ENCODE measurements at places on chromosomes 12 and 14.
A peak's percentile ranks its signal among the peaks of the same experiment; 100 is the strongest.

GRCh38 chr14:35929186-35929585 lies 103.0 kb downstream of the BRMS1L start:
- no peak for DNase-seq

- no peak for DNase-seq
Observed at GRCh38 chr12:113889076-113889475, 77.0 kb downstream of the RBM19 start.

DNA sequence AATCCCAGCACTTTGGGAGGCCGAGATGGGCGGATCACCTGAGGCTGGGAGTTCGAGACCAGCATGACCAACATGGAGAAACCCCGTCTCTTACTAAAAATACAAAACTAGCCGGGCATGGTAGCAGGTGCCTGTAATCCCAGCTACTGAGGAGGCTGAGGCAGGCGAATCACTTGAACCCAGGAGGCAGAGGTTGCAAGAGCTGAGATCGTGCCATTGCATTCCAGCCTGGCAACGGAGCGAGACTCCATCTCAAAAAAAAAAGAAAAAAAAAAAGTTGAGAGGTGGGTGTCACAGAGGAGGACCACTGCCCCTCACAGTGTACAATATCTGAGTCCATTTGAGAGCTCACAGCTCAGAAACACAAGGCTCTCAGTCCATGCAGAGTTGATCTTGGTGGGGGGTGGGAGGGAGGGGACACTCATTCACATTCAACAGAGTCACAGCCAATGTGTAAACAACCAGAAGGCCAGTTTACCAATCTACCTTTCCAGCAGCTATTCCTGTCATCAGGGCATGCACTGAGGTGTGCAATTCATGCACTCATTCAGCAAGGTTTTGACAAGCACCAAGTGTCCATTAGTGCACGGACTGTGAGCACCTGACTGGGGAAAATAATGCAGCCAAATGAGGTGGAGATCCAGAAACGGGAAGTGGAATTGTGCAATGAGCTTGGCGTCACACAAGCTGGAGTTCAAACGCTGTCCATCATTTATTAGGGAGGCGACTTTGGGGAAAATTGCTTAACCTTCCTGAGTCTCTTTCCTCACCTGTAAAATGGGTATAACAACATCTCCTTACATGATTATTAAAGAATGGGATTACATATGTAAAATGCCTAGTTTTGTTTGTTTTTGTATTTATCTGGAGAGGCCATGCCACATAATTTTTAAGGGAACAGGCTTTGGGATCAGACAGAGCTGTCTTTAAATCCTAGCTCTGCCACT lies 4.4 kb upstream of the EIF5 start:
- DNase-seq = peak; percentile 34

GRCh38 chr12:43580601-43581000 lies 28.6 kb upstream of the ADAMTS20 start:
- no peak for DNase-seq

DNA sequence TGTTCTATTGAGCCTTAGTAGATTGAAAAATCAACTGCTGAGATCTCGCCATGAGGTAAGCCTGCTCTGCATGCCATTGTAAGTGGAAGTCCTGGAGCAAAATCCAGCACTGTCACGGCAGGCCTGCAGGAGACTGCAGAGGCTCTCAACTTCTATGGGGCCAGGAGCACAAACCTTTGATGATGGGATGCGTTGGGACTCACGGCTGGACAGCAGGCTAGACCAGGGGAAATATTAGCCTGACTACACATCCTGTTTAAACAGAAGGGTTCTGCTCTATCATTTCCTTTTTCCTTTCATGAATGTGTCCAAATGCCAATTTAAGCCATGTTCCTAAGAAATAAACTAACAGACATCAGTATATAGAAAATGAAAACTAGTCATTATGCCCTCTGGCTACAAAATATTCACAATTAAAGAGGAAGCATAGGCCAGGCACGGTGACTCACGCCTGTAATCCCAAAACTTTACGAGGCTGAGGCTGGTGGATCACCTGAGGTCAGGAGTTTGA lies 33.9 kb upstream of the RASSF8 start:
- no peak for DNase-seq

DNA sequence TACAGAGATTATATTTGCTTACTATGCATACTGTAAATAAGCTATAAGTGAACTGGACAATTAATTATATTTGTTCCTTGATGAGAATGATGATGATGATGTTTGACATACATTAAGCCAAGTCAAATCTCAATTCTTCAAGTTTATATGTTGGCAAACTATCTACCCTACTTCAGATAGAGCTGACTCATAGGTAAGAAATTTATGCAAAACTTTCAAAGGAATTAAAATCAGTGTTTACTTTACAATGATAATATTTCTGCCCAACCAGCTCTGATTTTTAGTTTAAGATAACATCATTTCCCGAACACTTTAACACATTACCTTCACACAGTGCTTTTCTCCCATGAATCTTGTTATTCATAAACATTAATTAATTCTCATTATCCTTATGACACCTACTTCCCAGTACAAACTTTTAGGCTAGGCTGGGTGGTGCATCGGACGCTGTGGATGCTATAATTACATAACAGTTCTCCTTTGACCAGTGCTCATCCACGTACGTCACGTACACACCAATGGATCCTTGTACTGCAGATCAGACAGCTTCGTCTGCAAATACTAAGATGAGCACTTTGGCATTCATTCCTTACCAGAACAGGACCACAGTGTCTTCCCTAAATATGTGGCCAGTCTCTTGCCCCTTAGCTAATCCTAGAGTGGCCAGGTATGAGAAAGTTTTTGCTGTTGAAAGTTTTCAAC lies 18.3 kb downstream of the BMP4 start:
- DNase-seq = no peak

DNA sequence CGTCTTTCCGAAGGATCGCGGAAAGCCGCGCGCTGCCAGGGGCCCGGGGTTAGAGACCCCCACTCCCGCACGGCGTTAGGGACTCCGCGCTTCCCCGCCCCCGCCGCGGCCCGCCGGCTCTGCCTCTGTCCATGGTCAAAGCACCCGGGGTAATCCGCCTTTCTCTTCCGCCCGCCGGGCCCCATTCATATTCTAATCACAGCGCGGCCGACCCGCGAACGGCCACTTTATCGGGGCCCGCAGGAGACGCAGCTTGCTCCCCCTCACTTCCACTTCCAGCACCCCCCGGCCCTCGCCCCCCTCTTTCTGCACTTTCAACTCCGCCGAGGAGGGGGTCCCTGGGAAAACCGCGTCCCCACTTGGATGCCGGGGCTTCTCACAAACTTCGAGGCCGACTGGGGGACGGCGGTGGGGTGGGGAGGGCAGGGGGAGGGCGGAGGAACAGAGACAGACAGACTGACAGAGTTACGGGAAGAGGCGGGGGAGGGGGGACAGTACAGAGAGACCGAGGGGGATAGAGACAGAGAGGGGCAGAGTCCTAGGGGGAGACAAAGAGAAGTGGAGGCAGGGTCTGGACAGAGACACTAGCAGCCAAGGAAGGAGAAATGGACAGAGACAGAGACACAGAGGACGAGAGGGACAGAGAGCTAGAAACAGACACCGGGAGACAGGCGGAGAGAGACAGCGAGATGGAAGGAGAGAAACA lies 1.1 kb upstream of the RFX4 start:
- DNase-seq = no peak

- no peak for DNase-seq
Observed at GRCh38 chr12:101854747-101855146, 22.6 kb upstream of the DRAM1 start.

DNA sequence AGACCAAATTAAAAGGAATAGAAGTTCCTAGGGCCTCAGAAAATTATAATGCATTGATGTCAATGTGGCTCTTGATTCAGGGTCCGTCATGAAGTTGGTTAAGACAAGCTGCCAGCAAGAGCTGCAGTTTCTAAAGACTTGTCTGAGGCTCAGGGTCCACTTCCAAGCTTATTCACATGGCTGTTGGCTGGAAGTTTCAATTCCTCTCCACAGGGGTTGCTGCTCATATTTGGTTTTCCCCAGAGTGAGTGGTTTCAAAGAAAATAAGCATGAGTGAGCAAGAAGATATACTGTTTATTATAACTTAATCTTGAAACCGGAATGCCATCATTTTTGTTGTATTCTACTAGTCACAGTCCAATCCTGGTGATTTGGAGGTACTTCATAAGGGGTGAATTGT lies 1247.4 kb downstream of the LRFN5 start:
- DNase-seq = no peak

DNA sequence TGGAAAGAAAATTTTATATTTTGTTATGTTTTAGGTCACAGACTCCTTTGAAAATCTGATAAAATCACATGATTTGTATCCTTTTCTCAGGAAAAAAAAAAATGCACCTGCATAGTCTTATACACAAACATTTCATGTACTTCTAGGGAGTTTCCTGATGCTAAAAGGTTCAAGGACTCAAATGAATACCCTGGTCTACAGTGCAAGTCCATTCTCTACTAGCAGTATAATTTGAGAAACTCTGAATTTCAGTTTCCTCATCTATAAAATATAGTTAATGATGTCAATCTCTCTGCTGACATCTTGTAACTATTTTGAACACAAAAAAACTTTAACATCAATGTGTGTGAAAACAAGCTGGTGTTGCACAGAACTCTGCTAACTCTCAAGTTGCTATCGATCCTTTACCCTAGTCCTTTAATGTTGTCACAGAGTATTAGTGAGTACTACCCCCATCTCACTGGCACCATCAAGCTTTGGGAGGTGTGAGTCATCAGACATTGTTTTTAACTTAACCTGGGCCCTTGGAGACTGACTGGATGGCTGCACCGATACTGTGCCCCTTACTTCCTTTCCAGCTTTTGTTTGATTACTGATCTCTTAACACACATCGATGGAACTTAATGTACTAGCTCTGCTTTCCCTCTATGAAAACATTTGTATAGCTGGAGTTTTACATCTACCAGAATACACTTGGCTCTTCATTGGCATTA lies 251.9 kb upstream of the SOX5 start:
- DNase-seq = no peak

DNA sequence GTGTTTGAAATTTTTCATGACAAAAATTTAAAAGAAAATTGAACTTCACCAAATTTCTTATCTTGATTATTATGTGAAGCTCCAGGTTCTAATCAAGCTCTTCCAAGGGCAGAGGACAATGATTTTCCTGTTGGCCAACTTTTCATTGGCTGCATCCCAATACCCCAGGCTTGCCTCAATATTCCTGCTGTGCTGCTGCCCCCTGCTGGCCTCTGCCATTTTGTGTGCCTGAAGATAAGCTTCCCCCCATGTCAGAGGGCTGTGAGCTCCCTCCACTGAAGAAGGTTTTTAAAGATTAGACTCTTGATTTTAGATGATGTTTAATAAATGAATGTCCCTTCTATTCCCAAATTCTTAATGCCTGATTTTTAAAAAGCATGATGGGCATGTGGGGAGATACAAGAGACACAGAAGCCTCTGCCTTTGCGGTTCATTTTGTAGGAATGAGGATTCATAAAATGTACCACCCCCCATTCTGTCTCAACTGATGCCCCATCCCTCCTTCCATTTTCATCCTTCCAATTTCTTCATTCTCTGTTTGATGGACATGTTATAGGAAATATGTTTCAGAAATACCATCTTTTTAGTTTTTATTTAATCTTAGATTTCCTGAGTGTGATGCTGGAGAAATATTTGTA lies 76.7 kb upstream of the RGS6 start:
- DNase-seq = peak; percentile 5

DNA sequence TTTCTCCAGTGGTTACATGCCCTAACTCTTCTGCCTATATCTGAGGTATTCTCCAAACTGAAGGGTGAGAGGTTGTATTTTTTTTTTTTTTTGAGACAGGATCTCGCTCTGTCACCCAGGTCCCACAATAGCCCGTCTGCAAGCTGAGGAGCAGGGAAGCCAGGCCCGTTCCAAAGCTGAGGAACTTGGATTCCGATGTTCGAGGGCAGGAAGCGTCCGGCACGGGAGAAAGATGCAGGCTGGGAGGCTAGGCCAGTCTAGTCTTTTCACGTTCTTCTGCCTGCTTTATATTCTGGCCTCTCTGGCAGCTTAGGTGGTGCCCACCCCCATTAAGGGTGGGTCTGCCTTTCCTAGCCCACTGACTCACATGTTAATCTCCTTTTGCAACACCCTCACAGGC lies 67.0 kb upstream of the DYNC1H1 start:
- no peak for DNase-seq

- DNase-seq = no peak
Observed at GRCh38 chr12:62848418-62848817, 86.5 kb downstream of the PPM1H start.

DNA sequence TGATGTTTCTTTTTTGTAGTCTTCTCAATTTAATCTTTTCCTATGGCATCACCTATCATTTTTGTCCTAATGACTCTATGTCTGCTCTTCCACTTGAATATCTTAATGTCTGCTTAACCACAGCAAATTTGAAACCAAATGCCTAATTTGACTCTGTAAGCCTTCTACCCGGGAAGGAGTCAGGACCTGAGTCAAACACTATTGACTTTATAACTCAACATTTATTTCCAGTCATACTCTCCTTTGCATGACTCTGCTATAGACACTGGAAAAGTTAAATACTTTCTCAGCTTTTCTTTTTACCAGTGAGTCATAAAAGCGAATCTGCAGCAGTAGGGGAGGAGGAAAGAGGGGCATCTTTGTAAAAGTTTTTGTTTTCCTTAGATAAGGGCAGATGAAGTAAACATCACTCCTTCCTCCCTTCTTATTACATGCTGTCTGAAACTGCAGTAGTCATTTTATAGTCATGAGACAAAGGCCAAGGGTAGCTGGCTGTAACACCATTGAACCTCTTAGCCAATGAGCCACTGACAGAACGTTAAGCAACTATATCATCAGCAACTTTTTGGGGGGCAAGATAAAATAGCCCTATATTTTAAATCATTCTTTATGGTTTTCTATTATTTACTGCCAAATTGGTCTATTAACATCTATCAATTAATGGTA lies 179.3 kb downstream of the MIPOL1 start:
- no peak for DNase-seq

- no peak for DNase-seq
Observed at GRCh38 chr12:527241-527640, 67.5 kb downstream of the B4GALNT3 start.

DNA sequence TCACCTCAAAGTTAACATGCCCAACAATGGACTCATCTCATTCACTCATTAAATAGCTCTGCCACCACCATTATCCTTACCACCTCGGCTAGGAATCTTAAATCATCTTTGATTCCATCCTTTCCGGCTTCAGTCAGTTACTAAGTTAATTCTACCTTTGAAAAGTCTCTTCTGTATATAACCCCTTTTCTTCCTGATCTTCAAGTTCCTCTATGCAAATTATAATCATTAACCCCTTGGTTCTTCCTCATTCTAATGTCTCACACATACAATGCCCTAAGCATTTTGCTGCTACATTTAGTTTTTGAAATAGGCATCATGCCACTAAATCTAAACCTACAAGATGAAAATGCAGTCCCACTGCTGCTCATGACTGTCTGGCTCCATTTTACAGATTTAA lies 51.6 kb downstream of the ATP2B1 start:
- DNase-seq = no peak

DNA sequence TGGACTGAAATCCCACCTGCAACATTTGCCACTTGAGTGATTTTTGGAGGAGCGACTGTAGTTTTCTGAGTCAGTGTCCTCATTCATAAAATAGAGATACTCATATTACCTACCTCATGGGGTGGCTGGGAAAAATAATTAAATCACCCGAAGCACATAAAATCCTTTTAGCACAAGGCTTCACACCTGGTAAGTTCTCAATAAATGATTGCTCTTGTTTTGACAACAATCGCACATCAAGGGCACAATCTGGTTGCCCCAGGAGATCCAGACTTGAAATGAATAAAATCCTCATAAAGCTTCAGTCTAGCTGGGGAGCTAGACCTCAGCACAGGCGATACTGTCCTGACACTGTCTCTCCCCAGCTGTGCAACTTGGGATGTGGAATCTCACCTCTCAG lies 76.0 kb upstream of the CCDC60 start:
- no peak for DNase-seq

- DNase-seq = no peak
Observed at GRCh38 chr12:51823875-51824565, 24.5 kb downstream of the FIGNL2 start.
